Cardiac fibroblast (primary cell): ENCODE measurements at places on chromosomes 5 and 9.

DNA sequence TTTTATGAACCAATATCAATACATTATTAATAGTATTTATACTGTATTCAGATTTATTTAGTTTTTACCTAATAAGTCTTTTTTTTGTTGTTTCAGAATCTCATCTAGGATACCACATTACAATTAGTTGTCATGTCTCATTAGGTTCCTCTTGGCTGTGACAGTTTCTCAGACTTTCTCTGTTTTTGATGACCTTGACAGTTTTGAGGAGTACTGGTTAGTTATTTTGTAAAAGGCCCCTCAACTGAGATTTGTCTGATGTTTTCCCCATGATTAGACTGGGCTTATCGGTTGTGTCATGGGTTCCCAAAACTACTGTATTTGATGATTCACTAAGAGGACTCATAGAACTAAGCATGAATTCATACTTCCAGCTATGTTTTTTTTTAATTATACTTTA lies 56.3 kb downstream of the RNF180 start:
- no peak for DNase-seq

DNA sequence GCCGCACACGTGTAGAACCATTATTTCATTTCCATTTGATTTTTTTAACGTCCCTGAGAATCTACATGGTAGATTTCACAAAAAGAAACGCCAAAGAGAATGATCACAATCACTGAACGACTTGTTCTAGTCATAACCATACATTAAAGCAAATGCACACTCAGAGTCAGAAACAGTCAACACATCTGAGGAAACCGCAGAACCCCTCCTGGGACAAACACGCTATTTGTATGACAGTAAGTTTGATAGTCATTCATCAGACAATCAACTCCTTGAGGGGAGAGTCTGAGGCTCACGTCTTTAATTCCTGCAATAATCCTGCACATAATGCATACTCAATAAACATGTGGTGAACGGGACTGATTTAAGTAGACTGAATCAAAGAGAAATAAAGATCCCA lies 129.2 kb downstream of the MED27 start:
- DNase-seq, result no peak

GRCh38 chr5:131259326-131259725 lies 4.5 kb upstream of the CDC42SE2 start:
- no peak for DNase-seq

GRCh38 chr9:134336924-134337323 lies 10.7 kb downstream of the RXRA start:
- no peak for DNase-seq

DNA sequence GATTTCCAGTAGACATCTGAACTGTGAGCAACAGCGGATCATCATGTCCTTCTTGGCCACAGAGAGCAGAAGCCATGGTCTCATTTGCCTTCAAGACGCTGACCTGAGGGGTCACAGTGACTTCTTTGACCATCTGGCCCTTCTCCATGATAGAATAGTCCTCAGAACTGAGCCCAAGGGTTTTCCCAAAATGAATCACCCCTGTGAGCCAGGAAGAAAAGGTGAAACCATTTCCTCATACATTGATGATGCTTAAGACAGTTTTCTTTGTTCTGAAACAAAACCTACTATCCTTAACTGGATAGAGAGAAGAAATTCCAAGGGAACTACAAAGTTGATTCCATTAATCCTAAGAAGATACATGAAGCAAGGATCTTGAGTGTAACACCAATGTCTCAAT lies 503.9 kb downstream of the CTNND2 start:
- DNase-seq, result no peak

DNA sequence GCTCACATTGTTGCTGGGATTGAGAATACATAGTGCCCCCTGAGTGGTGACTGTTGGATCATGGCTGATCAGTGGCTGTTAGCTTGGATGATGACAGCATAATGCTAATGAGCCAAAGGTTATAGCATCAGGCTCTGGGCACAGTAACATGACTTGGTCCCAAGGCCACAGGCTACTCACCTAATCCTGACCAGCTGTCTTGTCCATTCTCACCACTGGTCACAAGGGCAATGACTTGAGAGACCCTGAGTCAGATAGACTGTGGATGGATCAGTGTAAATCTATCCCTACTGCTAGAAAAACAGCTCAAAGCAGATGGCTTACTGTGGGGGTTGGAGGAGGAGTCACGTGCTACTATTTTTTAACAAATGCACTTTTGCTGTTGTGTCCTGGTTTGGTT lies 74.7 kb downstream of the AOPEP start:
- no peak for DNase-seq

DNA sequence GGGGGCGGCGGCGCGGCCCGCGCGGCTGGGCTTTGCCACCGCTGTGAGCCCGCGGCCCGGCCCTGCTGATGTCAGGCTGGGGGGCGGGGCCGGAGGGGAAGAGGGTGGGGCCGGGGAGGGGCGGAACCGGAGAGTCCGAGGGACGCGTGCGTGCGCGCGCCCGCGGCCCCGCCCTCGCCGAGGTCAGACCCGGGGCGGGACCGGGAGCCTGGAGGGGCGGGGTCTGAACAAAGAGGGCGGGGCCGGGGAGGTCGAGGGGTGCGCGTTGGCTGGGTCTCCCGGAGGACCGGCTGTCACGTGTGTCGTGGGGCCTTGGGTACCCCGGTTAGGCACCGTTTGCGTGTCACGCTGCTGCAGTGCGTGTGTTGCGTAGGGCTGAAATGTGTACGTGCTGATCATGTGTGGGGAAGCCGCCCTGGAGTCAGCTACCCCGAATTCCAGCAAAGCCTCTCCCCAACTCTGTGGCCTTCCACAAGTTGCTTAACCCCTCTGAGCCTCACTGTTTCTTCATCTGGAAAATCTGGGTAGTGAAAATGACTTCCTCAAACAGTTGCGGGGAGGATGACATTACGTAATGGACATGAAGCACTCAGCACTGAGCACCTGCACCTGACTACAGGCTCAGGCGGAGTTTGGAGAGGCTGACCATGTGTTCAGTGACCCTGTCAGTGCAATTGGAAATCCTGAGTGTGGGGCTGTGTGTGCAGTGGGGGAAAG lies at the start of gene RALGDS:
Gene RALGDS, minus strand, starts transcription at position 43 of the 717 bp plus-strand sequence. CDS start 86 bp downstream, outside the sequence.
- DNase-seq, result peak; percentile 86

DNA sequence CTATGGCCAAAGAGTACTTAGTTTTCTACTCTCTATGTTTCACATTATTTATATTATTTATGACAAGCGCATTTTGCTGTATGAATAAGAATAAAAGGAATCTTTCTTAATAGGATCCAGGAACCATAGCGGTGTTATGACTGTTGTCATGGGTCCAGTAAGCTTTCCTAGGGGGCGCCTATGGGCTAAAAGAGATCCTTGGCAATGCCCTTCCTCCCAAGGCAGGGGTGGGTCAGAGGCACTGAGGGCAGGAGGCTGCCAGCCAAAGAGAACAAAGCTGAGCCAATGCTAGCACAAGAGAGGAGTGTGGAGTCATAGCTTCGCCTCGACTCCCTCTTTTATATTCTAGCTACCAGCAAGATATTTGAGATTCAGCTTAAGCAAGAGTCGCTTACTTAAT lies 98.4 kb upstream of the GNAQ start:
- DNase-seq, result peak; percentile 61

DNA sequence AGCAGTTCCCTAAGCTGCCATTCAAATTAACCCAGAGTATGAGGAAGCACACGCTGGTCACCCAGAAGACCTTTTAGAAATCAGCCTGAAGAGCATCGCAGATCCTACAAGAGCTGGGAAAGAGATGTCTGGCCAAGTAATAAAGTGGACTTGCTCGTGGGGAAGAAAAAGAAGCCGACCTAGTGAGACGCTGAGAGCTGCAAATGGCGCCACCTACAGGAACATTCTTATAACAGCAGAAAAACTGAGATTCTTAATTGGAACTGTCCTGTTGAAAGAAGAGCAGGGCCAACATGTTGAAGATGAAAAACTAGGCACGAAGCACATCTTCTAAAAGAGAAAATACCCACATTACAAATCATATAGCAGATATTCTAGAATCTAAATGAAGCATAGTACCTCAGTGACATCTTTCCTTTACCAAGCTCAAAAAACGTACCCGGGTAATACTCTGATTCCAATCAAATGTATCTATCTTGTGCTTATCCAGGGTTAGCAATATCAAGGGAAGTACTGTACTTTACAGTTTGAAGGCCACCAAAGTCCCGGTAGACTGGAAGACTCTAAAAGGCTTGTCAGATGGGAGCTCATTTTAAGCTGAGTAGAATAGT lies 3.9 kb upstream of the GNAQ start:
- DNase-seq, result peak; percentile 92

DNA sequence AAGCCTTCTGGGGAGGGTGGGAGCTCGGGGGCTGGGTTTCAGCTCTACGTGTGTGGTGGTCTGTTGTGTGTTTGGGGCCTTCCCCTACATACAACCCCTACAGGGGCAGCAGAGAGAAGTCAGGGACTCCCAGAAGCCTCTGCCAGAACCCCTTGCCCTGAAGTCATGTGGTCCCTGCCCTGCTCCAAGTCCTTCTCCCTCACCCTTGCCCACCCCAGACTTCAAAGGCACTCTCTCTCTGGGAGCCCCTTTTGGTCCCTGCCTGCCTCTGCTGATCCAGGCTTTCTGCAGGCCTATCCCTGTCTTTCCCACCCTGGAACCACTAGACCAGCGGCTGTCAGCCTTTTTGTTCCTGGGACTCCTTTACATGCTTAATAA lies 61.1 kb upstream of the PSD2 start:
- DNase-seq, result no peak

DNA sequence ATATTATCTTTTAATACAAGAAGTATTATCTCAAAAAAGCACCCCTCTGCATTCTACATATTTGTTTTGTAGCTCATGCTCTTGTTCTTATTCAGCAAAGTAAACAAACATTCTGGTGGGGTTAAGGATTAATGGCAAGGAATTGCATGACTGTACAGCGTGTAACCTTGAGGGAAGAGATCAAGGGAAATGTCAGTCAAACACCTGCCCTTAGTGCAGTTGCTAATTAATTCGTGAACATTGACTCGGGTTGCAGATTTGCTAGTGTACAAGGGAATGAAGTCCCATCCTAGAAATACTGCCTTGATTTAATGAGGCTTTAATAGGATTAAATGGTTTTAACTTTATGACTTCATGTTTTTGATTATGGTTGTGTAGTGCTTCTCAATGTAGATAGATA lies 1758.1 kb downstream of the MAT2B start:
- DNase-seq, result no peak

DNA sequence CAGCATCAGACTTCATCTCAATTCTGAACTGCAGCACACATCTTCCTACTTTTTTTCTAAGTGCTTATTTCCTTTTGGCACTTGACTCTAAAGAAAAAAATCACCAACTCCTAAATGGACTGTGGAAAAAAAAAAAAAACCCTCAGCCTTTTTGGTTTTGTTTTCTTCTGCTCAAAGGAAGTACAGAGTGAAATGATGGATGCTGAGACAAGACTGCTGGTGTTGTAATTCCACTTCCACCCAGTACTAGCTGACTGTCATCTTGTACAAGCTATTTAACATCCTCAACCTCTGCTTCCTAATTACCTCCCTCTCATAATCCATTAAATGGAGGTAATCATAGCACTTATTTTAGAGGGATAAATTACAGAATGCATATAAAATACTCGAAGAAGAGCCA lies 171.5 kb upstream of the GNA14 start:
- peak; percentile 73 for DNase-seq

GRCh38 chr5:6448622-6449464 lies at the start of gene UBE2QL1:
Gene UBE2QL1 (plus strand): TSS chr5:6448859. CDS start chr5:6448894, 35 bp downstream.
- peak; percentile 0 for DNase-seq

DNA sequence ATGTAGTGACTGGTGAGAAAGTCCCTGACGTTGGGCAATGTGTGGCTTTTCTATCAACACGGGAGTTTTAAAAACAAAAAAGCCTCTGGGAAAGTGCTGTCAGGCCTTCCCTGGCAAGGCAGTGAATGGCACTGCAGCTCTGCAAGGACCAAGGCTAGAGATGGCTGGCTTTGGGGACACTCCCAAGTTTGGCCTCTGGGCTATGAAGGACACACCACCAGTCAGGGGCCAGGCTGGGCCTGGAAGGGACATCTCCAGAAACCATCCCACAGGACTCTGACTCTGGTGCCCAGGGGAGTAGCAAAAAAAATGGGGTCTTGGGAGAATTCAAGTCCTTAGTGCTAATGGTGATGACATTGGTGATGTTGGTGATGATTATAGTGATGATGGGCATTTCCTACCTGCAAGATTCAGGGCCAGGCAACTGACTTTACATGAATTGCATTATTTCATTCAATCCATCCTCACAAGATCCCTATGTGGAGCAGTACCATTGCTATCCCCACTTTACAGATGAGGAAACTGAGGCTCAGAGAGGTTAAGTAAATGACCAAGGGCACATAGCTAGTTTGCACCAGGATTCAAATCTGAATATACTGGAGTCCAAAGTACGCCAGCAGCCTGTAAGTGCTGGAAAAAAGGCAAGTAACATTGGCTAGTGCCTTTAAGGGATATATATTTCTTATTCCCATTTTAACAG lies 2.6 kb upstream of the PPARGC1B start:
- no peak for DNase-seq

GRCh38 chr5:62273687-62274086 lies 32.3 kb upstream of the KIF2A start:
- no peak for DNase-seq

GRCh38 chr5:125056671-125057485 lies 310.4 kb upstream of the ZNF608 start:
- DNase-seq, result no peak

GRCh38 chr9:114908104-114908622 lies 22.2 kb downstream of the TNFSF8 start:
- no peak for DNase-seq

- DNase-seq, result no peak
Observed at GRCh38 chr5:34521628-34522290, 134.4 kb upstream of the RAI14 start.

GRCh38 chr5:37575541-37576489 lies 196.7 kb downstream of the WDR70 start:
- DNase-seq, result no peak

DNA sequence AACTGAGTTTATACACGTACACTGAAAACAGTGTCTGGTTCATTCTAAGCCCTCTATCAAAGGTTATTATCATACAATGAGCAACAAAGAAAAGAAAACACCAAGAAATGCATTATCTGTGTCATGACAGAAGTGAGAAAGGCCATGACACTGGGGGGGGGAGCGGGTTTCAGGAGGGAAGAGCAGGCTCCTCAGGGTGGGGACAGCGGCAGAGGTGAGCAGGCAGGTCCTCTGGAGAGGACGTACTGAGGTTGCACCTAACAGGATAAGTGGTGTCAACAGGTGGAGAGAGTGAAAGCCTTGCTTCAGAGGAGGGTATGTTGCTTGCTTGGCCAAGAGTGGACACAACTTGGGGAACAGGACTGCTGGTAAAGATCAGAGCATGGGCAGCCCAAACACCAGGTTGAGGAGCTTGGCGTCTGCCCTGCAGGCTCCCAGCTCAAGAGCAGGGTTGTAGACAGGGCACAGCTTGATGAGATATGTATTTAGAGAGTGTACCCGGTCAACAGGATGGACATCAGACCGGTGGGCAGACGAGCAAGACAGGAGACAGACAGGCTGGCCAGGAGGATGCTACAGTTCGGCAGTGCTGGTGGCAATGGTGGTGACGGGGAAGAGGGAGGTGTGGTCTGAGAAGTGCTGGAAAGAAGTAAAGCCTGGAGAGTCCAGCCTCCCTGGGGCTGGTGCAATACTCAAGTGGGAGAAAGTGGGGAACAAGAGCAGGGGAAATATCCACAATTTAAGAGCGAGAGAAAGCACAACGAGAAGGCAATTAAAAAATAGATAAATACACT lies 10.3 kb downstream of the WHRN start:
- DNase-seq, result no peak
